ENCODE measurements at places on chromosomes 6 and 20.

DNA sequence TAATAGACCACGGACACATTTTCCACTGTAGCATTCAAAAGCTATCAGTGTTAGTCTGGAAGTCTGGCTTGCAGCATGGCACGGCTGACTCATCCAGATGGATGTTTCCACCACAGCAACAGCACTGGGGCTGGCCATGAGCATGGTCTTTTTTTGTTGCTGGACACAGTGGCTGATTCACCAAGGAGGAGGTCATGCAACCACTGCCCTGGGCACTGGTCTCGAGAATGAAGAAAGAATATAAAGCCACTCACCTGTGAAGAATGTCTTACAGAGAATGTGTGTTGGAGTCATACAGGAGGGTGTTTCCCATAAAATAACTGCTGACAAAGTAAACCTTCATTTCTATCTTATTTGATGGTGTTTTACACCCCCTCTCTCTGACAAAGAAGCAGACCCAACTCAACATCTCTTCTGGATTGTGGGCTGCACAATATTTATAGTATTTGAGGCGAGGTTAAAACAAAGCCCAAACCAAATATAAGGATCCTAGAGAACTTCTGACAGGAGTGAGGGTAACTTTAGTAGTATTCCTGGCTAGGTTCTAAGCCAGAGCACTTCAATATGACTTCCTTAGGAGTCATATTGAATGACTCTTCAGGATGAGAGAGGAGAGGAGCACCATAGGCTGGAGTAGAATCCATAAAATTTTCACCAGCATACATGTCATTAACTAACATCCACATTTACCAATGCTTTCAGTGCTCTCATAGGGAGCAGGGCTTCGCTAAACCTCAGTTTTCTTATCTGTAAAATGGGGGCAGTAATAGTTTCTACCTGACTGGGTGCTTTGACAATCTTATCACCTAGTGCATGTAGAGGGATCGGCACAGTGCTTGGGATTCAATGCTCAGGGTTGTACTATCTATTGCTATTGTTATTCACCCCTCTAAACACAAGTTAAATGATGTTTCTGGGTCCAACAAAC is 121.4 kb downstream of the KIF13A start:
- peak; percentile 82 for DNase-seq

DNA sequence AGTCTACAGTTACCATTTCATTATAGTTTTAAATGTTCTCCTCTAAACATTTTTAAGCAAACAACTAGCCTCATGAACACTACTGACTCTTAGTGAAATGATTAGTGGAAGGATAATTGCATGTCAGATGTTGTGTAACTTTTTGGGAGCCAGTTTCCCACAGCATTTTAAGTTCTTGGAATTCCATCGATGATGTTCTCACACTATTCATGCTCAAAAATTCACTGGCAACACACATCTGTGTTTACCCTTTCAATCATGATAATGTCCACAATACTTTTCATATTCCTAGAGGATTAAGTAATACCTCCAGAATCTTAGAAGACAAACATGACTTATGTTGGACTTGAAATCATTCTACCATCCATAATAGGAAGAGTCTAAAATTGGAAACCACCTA is 678.1 kb upstream of the ID4 start:
- DNase-seq, result no peak

DNA sequence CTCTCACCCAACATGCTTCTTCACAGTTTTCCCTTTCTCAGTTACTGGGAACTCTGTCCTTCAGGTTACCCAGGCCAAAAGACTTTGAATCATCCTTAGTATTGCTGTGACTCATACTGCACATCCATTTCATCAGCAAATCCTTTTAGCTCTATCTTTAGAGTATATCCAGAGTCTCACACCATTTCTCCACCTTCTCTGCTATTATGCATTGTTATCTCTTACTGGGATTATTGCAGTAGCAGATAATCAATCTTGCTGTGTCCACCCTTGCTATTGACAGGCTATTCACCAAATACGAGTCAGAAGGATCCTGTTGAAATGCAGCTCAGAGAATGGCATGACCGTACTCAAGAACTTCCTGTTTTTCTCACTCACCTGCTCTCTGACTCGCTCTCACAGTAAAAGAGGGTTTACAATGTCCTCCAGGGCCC is 57.3 kb downstream of the BCKDHB start:
- DNase-seq, result no peak

- no peak for DNase-seq
Observed at GRCh38 chr6:44496665-44497369, 109.3 kb downstream of the CDC5L start.

DNA sequence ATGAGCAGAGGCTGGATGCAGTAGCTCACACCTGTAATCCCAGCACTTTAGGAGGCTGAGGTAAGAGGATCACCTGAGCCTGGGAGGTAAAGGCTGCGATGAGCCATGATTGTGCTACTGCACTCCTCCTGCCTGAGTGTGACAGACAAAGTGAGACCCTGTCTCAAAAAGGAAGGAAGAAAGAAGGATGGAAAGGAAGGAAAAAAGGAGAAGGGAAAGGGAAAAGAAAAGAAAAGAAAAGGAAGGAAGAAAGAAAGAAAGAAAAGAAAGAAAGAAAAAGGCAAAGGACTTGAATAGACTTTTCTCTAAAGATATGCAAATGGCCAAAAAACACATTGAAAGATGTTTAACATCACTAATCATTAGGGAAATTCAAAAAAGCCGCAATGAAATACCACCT is 215.3 kb upstream of the MYLIP start:
- no peak for DNase-seq

DNA sequence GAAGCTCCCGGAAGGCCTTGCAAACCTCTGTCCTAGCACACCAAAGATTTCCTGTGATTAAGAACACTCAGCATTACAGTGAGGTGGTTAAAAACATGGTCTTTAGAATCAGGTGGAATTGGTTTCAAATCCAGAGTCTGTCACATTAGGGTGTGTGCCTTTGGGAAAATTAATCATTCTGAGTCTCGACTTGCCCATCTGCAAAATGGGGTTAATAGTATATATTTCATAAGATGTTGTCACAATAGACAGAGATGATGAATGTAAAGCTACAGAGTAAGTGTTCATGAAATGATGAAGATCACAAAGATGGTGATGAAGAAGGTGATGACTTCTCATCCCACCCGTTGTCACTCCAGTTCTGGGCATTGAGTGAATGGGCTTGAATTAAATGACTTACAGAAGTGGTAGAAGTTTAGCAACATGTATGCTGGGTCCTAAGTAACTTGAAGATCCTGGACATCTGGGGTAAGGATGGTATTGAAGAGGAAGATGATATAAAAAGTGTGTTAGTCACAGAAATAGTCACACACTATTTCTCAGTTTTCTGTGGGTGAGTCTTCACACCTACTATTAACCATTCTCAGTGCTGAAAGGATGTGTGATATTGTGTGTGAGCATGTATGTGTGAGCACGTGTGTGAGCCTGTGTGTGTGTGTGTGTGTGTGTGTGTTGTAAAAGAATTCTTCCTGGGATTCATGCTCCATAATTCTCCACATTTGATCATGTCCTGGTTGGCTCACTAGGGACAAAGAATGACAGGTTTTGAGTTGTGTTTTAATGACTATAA is 28.0 kb upstream of the NEDD9 start:
- DNase-seq, result no peak

GRCh38 chr20:6169251-6169650 is 46.4 kb upstream of the FERMT1 start:
- DNase-seq, result no peak

DNA sequence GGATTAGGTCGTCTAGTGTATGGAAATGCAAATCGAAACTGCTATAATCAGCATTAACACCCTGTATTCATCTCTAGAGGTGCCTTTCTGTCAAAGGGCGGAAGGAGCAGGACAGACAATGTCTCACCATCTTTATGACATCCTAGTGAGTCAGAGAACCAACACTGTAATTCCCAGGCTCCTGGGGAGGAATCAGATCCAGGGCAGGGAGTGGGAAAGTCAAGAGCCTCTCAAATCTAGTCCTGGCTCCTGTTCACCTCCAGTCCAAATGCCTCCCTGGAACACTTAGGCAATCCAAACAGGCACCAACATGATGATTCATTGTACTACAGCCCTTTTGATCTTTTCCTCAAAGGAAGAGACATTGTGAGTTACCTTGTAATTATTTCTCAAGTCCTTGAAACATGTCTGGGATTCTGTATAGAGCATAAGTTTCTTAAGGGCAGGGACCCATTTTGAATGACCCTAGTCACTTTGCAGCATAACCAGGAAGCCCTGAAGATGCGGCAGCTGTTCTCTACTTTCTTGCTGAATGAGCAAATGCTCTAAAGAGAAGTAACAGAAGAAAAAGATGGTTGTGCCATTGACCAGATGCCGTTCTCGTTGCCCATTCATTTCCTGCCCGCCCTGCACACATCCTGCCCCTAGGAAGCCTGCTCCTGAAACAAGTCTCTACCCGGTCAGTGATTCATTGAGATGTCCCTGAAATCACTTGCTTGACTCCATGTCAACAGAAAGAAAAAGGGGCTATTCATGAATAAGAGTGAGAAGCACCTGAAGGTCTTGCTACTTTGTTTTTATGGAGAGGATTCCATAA is 112.8 kb upstream of the JARID2 start:
- DNase-seq, result no peak

DNA sequence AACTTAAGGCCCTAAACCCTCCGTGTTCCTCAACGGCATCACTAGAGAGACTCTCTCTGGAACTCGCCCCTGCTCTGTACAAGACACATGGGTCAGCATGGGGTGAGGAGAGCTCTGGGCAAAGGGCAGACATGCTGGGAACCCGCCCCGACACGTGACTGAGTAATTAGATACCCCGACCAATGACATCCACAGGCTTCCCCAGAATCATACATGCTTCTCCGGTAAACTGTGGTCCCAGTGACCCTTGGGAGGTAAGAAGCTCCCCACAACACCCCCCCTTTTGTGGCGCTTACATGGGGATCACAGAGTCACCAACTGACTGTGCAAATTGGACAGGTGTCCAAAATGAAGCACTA is 31.7 kb upstream of the RPS6KA2 start:
- DNase-seq, result no peak

DNA sequence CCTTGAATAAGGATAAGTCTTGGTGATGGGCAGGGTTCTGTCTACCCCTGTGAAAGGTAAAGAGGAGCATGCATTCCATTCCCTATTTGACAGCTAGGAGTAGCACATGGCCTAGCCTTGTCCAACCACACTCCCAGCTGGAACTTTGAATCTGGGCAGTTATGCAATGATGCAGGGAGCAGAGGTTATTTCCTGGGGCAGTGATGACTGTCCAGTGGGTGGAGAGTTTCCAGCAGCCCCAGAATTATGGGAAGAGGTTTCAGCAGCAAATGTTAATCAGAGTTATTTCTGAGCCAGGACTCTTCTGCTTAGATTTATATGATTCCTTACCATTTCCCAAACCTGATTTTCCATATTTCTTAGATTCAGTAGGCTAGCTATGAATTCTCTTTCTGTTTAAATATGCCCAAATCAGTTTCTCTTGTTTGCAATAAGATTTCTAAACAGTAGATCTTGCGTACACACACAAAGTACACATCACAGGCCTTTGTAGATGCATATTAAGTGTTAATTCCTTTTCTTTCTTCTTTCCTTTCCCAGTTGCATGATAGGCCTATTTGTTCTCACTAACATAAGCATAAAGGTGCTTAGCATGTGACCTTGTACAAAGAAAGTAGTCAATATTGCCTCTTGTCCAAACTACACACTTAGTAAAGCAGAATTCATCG is 17.3 kb upstream of the TXLNB start:
- DNase-seq, result no peak

GRCh38 chr20:51219544-51219943 is 196.6 kb upstream of the KCNG1 start:
- no peak for DNase-seq

- no peak for DNase-seq
Observed at GRCh38 chr6:14035071-14035847, 82.3 kb upstream of the CD83 start.

DNA sequence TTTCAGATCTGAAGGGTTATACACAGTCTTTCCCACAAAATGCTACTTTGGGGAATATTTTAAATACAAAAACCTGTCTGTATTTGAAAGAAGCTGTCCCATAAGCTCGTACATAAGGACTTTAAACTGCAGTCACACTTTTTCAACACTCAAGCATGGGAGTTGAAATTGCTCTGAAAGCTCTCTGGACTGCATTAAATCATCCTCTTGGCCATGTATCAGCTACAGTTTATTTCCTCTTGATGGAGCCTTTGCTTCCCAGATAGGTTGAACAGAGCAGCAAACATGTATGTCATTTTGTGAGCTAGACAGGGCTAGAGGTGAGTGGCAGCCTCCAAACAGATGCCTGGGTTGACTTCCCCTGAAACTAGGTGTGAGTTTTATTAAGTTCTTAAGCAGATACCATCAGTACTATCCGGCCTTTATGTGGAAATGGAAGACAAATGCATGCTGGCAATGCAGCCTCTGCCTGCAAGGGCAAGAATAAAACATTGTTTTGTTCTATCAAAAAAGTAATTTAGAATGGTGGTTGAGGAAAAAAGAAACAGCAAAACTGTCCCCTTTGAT is 105.9 kb upstream of the ENPP5 start:
- DNase-seq, result peak; percentile 74

- DNase-seq, result peak; percentile 66
Observed at GRCh38 chr20:2693286-2694007, 867 bp downstream of the EBF4 start.
